CD4-positive, alpha-beta T cell treated with Interleukin-4 for 4 hours (primary cell): ENCODE measurements at places on chromosomes 2 and 18.

DNA sequence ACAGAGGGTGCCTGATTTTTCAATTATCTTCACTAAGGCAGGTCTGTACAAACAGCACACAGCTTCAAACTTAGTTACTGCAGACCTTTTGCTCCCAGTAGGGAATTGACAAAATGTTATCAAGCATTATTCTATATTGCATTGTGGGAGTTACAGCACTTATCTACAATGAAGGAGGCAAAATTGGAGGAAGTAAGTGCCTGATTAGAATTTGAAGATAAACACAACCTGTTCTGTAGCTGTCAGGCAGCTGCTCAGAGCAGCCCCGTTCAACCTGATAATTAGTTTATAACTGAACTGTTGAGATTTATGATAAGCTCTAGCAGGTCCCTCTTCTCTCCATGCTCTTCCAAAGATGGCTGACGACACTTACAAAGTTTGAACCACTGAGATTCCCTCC, 364.4 kb upstream of the CYRIA start:
- DNase-seq: no peak

- no peak for DNase-seq
Observed at GRCh38 chr18:60327880-60328279, 44.7 kb downstream of the MC4R start.

DNA sequence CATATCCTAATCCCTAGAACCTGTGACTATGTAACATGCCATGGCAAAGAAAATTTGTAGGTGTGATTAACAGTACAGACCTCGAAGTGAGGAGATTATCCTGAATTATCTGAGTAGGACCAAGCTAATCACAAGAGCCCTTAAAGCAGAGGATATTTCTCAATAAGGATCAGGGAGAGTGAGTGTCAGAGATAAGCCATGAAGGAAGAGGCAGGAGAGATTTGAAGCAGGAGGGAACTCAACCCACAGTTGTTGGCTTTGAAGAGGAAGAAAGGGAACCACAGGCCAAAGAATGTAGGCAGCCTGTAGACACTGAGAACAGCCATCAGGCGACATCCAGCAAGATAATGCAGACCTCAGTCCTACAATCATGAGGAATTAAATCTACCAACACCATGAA, 229.3 kb downstream of the NBAS start:
- DNase-seq: no peak

GRCh38 chr18:21262979-21263378, 20.9 kb downstream of the GREB1L start:
- no peak for DNase-seq

DNA sequence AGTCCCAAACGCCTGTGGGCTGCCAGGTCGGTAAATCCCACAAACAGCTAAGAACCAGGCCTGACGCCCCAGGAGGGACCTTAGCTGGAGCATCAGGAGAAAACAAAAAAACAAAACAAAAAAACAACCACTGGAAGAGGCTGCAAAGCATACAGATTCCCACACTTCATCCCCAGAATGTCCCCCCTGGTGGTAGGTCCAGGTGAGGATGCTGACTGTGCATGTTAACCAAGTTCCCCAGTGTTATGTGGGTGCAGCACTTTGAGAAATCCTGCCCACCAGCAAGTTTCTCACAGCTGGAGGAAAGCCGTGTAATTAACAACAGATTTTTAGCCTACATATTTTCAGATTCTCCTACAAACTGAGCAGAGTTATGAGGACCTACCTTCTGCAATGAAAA, 15.1 kb downstream of the ST3GAL5 start:
- DNase-seq: no peak

GRCh38 chr2:238886453-238887094, 38.7 kb downstream of the TWIST2 start:
- DNase-seq: no peak

- DNase-seq: no peak
Observed at GRCh38 chr18:37327063-37327577, 238.5 kb downstream of the CELF4 start.

GRCh38 chr2:149290662-149291061, 39.7 kb upstream of the LYPD6 start:
- no peak for DNase-seq

GRCh38 chr2:112004253-112004645, 50.8 kb upstream of the TMEM87B start:
- peak; percentile 13 for DNase-seq

- peak; percentile 49 for DNase-seq
Observed at GRCh38 chr18:31977270-31977872, 34.4 kb upstream of the TRAPPC8 start.

GRCh38 chr18:48786455-48787202, 164.1 kb downstream of the SMAD7 start:
- no peak for DNase-seq

DNA sequence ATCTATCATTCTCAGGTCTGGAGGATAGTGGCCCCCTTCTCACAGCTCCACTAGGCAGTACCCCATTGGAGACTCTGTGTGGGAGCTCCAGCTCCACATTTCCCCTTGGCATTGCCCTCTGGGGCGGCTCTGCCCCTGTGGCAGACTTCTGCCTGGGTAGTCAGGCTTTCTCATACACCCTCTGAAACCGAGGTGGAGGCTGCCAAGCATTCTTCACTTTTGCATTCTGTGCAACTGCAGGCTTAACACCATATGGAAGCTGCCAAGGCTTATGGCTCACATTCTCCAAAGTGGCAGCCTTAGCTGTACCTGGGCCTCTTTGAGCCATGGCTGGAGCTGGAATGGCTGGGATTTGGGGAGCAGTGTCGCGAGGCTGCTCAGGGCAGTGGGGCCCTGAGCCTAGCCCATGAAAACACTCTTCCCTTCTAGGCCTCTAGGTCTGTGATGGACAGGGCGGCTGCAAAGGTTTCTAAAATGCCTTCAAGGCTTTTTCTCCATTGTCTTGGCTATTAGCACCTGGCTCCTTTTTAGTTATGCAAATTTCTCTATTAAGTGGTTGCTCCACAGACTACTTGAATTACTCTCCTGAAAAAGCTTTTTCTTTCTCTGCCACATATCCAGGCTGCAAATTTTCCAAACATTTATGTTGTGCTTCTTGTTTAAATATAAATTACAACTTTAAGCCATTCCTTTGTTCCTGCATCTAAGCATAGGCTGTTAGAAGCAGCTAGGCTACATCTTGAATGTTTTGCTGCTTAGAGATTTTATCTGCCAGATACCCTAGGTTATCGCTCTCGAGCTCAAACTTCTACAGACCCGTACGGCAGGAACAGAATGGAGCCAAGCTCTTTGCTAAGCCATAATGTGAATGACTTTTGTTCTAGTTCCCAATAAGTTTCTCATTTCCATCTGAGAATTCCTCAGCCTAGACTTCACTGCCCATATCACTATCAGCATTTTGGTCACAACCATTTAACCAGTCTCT, 206.5 kb downstream of the CPS1 start:
- no peak for DNase-seq

DNA sequence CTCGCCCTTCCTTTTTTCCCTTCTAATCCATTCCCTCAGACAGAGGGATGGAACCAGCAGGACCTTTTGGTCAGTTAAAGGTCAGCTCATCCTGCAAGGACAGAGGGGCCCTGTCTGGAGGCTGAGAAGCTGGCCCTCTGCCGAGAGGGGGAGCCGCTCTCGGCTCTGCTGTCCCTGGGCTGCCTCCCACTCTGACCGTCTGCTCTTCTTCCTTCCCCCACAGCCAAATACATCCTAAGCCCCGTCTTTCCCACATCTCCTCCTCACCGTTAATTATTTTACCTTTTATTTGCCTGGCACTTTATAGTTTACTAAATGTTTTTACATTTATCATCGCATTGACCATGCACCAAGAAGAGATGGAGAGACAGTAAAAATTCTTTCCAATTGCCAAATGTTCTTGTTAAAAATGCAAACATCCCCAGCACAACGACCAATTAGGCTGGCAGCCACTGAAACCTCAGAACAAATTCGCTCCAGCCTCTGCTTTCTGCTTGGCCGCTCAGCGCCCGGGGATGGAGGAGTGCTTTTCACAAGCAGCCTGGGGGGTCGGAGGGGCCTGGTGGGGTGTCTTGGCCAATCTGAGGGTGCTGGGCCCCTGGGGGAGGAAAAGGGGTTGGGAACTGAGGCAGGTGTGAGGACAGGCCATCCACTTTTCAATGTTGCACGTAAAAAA, 123.7 kb downstream of the TNS1 start:
- no peak for DNase-seq

- DNase-seq: no peak
Observed at GRCh38 chr2:19137433-19137832, 221.0 kb downstream of the OSR1 start.

DNA sequence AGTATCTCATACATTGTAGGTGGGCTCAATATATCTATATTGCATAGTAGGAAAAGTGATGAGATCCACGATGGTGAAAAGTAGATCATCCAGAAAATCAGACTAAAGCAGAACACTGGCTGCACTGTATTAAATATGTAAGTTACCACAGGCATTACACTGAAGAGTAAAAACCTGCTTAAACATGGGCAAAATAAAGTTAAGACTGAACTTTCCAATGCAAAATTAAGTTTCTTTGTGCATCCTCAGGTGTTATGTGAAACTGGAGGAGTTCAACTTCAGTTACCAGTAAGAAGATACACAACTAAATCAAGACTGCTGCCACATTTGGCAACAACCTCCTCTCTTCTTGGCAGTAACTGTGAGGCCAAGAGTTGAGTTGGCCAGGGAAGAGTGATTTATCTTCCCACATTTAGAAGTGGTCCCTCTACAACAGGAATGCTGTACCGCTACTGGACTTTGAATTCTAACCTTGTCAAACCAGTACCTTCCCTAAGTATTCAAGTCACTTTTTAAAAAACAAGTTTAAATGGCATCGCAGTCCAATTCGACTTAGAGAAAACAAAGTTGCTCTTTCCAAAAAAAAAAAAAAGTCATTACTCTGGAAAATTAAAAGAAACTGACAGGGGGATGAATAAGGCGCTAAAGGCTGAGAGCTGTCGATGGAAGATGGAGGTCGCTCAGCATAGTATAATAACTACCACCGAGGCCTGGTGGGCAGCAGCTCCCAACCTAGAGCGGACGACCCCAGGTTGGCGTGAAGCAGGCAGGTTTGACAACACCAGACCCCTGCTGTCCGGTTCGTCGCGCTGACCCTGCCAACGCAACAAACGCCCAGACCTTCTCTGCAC, 1.1 kb downstream of the MAP4K3 start:
- DNase-seq: no peak

GRCh38 chr2:60303680-60304079, 249.8 kb downstream of the BCL11A start:
- DNase-seq: no peak

GRCh38 chr2:217331523-217332416, 471.9 kb upstream of the TNP1 start:
- no peak for DNase-seq

DNA sequence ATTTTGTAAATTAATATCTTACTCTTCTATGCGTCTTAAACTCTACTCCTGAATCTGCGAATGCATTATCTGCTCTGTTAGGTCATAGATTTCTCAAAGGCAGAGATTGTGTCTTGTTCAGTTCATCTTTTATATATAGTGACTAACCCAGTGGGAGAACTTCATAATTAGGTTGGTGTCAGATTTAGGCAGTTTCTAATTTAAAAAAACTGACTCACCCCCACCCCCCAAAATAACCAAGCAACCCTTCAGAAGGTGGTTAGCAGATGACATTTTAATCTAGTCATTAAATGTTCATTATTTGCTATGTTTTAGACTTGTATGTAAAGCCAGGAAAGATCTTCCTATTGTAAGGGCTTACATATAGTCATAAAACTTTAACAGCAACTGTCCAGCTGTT, 10.4 kb downstream of the SERPINB12 start:
- DNase-seq: no peak

DNA sequence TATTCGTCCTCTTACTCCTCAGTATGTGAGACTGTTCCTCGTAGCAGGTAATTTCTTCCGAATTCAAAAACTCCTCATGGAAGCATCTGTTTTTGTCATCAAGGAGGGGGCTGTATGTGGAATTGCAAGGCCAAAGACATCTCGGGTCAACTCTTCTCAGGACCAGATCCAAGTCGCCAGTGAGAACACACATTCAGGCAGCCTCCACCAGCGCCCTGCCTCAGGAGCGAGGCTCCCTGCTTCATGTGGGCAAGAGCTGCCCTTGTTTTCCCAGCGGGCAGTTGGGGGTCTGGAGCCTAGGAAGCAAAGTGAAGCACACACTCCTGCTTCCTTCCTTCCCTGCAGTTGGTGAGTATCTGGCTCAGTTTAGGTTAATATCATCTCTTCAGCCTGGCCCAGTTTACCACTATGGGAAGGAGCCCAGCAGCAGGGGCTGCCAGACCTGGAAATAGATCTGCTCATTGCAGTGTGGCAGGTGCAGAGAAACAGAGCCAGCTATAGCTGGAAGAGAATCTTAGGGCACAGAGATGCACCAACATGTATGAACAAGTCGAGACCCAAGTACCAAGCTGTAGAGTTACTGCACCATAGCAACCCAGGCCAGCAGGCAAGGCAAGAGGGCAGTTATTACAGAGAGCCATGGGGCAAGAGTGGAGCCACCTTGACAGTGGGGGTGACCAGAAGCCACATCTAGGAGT, 25.3 kb downstream of the TMEM127 start:
- no peak for DNase-seq

- no peak for DNase-seq
Observed at GRCh38 chr2:157197848-157198247, 59.7 kb upstream of the GALNT5 start.

- DNase-seq: peak; percentile 75
Observed at GRCh38 chr2:216057688-216058193, 23.9 kb downstream of the PECR start.

DNA sequence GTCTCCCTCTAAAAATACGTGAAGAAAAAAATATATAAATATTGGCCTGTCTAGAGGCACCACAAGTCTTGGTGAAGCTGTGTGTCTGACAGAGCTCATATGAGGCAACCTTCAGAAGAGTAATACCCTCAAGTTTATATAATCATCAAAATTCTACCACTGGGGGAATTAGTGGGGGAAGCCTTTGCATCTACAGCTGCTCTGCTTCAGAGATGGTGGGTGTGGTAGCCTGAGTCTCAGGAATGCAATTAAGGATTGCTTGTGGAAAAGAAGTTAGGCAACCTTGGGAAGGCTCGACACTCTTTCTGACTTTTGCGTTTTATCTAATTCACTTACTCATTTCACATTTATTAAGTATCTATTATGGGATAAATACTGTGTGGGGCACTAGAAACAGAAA, 17.4 kb downstream of the TPGS2 start:
- no peak for DNase-seq

GRCh38 chr18:7616661-7617060, 49.5 kb downstream of the PTPRM start:
- DNase-seq: no peak
